Activated naive CD8-positive, alpha-beta T cell treated with anti-CD3 and anti-CD28 coated beads, Interleukin-2, amount 10 ng/mL, durations not matched to agents 7 days and 5 days (primary cell): ENCODE measurements at places on chromosomes 12 and 14.

DNA sequence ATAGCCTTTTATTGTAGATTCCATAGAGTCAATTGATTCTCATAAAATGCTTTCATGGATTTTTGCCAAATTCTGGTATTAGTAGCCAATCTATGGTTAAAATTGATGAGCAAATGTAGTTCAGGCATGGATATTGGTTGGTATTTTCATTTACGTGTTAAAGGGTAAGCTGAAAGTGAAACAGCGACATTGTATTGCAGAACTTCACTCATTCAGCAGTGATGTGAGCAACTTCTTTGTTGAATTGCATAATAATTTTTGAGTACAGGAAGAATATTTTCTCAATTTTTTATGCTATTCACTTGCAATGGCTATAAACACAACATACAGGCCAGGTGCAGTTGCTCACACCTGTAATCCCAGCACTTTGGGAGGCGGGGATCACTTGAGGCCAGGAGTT is 24.2 kb upstream of the FAM222A start:
- no peak for DNase-seq

GRCh38 chr12:50990147-50990727 is 35.9 kb downstream of the SLC11A2 start:
- no peak for DNase-seq

GRCh38 chr12:22268973-22269372 is 65.5 kb downstream of the ST8SIA1 start:
- DNase-seq: no peak

GRCh38 chr12:104727726-104728465 is 230.2 kb downstream of the SLC41A2 start:
- DNase-seq: no peak
